ENCODE measurements at places on chromosomes 7 and 10. TPM values are rescaled to one million over a fixed set of nuclear protein-coding genes. Genes with fewer than 3 reads are reported as not detected.

Gene SLC18A3
- under 0.01 TPM for total RNA-seq

Gene CRHR2
- total RNA-seq = not detected

Gene ERVW-1
- under 0.01 TPM for total RNA-seq

Gene TRIM50
- not detected for total RNA-seq

Gene GFRA1
- under 0.01 TPM for total RNA-seq

Gene CDHR3
- total RNA-seq = not detected

Gene CDK14
- total RNA-seq = 7.5 TPM

Gene SPDYE5
- total RNA-seq = under 0.01 TPM

Gene SUN3
- total RNA-seq = not detected

Gene GRK5
- total RNA-seq = 2.2 TPM

Gene GIMAP5
- 29.1 TPM for total RNA-seq

Gene CHRM2
- not detected for total RNA-seq

Gene PNLIPRP1
- total RNA-seq = not detected

Gene NEBL
- 0.27 TPM for total RNA-seq

Gene CCZ1
- 18.3 TPM for total RNA-seq

Gene TEX36
- total RNA-seq = not detected

Gene LGI1
- total RNA-seq = not detected

DNA sequence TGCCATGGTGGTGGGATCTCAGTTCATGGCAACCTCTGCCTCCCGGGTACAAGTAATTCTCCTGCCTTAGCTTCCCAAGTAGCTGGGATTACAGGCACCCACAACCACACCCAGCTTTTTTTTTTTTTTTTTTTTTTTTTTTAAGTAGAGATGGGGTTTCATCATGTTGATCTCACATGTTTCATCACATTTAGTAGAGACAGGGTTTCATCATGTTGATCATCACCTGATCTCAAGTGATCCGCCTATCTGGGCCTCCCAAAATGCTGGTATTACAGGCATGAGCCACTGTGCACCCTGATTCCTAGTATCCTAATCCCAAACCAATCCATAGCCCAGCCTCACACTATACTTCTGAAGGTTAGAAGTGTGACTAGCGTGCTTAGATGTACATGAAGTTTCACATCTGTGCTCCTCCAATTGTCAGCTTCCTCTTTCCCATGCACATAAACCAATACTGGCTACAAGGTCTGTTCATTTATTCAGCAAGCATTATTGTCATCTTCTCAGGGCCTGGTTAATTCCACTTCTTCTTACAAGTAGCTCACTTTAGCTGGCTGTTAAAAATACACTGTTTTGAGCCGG, 6.8 kb upstream of the NAT16 start:
- no peak for DNase-seq

DNA sequence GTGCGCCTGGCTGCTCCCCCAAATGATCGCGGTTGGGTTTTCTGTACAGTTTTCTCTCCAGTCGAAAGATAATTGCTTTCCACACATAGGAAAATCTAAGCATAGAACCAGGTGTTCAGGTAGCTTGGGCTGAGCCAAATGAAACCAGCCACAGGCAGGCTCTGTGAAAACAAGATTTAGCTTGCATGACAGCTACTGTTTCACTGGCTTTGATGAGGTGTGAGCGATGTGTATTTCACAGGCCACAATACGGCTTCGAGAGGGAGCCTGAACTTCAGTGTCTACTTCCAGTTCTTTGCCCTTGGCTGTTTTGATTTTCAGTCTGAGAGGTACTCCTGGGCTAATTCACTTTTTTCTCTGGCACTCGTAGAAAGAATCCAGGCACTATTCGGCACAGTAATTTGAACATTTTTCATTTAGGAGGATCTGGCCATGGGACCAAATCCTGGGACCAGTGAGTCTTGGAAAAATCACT, 110.5 kb downstream of the JCAD start:
- no peak for DNase-seq

DNA sequence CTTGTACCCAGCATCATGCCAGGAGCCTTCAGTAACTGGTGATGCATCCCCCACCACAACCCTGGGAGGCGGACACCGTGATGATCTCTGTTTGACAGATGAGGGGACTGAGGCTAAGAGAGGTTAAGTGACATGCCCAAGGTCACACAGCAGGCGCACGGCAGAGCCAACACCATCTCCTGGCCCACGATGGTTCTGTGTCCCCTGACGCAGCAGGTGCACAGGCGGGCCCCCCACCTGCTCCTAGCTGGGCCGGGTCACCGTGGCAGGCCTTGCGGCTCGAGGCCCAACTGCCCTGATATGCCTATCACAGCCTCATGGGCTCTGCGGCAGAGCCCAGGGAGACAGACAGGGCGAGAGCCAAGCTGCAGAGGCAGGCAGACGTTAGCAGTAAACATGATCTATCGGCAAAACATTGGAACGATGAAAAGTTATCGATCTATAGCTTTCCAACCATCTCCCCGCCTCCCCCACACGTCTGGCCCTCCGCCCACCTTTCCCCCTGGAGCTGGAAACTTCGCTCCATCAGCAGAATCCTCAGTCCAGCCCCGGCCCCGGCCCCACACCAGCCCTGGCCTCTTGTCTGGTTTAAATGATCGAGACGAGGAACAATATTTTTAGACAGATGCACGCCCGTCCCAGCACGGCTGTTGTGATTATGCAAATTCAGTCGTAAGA, 65.9 kb downstream of the ELFN1 start:
- DNase-seq = no peak

GRCh38 chr10:110837418-110838171, 34.1 kb upstream of the PDCD4 start:
- no peak for DNase-seq

- DNase-seq = peak; percentile 25
Measured at GRCh38 chr7:92527300-92528187, 776 bp downstream of the PEX1 start.

GRCh38 chr7:116325517-116325916, 115.2 kb downstream of the TES start:
- no peak for DNase-seq

GRCh38 chr10:22438711-22439110, 93.4 kb downstream of the SPAG6 start:
- DNase-seq = no peak

DNA sequence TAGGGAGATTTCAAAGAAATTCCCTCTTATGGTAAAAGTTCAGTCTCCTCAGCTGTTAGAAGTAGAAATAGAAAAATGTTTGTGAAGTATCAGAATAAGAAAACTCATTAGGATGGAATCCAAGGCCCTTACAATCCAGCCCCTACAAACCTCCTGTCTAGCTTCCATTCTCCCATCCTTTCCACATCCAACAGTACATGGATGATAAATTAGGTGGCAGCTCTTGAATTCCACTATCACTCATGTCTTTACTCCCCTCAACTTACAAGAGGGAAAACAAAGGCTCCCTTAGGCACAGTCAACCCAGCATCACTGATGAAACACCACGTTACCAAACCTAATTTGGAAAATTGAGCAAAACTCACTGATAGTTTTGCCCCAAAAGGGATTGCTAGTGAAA, 23.0 kb downstream of the FAM13C start:
- no peak for DNase-seq

DNA sequence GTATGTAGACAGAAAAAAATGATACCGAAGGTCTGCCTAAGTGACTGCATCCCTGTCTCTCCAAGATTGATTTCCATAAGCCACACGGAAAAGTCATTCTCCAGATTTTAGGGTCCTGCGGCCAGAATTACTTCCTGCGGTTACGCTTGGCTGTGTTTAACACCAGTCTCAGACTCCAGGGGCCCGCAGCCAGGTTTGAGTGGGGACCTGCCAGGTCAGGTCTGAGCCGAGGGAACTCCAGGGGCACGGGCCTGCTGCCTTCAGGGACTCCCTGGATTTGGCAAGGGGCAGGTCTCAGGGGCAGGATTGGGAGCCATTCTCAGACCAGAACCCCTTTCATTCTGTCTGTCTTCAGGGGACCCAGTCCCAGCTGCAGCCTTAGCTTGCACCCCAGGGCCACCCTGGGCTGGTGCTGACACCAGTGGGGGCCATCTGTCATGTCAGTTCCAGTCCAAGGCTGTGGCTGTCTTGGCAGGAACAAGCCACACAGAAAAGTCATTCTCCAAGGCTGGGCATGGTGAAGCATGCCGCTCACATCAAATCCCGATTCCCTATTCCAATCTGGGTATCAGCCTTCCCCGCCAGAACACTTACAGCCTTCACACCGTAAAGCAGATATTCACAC, 39.0 kb downstream of the TMEM120A start:
- DNase-seq = no peak

DNA sequence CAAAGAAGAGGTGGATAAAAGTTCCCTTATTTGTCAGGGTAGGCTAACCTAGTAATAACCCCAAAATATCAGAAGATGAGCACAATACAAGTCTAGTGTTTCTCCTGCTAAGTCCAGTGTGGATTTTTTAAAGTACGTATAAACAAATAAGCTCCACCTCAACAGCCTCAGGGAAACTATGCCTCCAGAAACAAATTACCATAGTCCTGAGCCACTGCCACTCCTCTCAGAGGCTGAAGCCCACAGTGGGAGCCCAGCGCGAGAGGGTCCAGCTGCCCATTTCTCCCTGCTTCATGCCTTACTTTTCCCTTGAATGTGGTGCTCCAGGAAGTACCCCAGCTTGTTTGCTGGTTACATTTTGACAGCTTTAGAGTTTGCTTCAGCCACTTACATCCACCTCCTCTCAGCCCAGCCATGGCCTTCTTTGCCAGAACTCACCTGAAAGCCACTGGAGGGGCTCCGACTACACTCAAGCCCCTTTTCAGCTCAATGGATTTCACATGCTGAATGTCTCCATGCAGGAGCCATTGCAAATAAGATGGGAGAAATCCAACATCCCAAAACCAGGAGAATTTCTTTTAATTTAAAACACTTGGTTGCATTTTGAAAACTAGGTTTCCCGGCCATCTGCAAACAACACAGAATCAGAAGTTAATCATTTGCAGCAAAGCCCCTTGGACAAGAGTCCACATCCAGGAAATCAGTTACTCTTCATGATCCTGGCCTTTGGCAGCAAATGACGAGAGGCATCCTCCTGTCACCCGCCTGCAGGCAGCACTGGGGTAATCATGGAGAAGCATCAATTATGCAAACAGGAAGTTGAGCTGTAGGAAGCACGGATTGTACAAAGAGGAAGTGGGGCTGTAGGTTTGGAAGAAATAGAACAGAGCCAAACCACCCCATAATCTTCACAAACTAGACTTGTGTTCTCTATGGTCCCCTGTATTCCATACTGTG, 138.1 kb downstream of the HERPUD2 start:
- no peak for DNase-seq

GRCh38 chr7:103093429-103093828, 18.5 kb downstream of the ARMC10 start:
- no peak for DNase-seq

- DNase-seq = no peak
Measured at GRCh38 chr7:1748839-1749173, 78.7 kb downstream of the ELFN1 start.

GRCh38 chr7:20574784-20575720, 40.4 kb upstream of the ABCB5 start:
- no peak for DNase-seq

DNA sequence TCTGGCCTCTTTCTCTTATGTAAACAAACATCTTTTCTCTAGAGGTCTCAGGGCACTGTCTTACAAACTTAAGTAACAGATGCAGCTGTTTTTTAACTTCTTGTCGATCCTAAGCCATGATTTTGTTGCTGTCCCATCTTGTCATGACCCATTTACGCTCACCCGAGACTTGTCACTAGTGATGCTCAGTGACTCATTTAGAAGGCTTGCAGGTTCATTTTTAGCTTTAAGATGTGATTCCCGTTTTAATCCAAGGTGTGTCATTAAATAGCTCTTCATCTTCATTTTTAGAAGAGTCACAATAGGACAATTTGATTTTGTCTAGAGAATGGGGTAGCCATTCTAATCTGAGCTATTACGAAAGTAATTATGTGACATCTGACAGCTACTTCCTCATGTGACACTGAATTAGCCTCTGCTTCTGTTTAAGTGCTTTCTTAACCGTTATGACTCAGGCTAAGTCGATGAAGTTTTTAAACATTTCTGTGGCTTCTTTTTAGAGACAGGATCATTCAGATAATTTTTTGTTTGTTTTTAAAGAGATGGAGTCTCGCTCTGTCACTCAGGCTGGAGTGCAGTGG, 42.7 kb downstream of the SPDYE5 start:
- DNase-seq = no peak

DNA sequence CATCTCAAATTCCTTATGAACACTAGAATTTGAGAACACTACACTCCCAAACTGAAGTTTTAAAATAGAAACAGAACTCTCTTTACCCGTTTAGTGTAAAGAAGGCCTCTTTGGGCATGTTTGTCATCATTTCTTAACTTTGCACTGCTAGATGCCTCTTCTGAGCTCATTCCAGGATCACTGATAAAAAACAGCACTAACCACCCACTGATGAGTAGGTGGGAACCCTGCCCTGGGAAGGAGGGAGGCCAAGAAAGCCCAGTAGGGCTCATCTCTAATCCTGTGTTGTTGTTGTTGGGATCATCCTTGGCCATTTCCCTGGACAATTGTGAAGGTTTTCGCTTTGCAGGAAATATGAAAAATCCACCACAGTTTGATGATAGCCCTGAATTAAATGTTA, 68.2 kb downstream of the CUBN start:
- no peak for DNase-seq

- no peak for DNase-seq
Measured at GRCh38 chr7:92205987-92206386, 27.0 kb upstream of the LRRD1 start.

DNA sequence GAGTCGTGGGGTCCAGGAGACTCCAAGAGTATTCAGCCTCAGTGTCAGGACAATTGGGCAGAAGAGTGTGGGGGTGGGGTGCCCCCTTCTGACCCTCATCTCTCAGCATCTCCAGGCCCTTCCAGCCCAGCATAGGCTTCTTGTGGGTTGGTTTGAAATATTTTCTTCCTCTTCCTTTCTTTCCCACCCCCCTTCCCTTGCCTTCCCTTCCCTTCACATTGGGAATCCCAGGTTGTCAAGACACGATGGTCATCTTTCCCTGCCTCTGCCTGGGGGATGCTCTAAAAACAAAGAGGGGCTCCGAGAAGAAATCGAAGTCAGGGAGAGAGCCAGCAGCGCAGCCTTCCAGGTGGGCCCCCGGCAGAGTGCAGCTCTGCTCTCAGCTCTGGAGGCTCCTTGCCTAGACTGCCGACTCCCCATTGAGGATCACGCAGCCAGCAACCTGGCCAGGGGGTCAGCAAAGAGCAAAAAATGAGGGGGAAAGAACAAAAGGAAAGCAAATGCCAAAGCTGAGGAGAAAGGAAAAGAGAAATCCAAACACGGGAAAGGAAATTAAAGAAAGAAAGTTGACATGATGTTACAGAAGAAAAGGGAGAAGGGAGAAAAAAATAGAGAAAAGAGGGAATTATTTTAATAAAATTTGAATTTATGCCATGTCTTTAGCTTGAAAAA, 1.5 kb downstream of the PAX2 start:
- DNase-seq = no peak

GRCh38 chr7:71326595-71326994, 194.7 kb downstream of the GALNT17 start:
- DNase-seq = no peak

Measured in hematopoietic multipotent progenitor cell (in vitro differentiated cells).